ENCODE measurements at places on chromosomes 1 and 21.

DNA sequence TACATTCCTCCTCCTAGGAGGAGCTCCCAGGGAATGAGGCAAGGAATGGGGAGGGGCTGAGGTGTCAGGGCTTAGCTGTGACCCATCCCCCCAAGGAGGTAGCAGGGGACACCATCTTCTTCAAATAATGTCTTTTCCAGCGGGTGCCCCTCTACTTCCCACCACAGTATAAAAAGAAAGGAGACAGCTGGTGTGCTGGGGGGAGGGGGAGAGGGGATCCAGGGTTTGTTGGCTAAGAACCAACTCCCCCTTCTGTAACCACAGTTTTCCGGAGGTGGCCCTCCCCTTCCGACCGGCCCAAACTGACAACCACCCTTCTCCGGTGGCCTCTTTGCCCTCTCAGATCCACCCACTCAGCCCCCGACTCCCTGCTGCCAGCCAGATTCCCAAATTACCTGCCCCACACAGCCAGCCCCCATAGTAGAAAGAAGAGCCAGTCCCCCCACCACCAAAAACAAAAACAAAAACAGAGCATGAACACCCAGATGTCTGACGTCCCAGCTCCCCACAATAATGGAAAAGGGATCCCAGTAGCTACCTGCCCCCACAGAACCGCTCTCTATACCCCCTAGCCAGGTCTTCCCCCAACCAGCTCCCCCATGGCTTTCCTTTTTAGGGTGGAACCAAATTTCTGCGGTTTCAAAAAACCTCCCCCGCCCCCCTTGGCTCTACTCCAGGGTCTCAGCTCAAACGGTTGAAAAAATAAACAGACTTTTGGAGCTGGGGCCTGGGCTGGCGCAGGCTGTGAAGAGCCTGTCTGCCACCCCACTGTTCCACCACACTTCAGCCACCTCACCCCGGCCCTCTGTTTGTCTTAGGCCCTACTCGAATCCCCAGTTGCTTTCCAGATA is 2.1 kb downstream of the ARHGEF2 start:
- no peak for DNase-seq

GRCh38 chr1:198157847-198158725 is 1.3 kb downstream of the NEK7 start:
- no peak for DNase-seq

DNA sequence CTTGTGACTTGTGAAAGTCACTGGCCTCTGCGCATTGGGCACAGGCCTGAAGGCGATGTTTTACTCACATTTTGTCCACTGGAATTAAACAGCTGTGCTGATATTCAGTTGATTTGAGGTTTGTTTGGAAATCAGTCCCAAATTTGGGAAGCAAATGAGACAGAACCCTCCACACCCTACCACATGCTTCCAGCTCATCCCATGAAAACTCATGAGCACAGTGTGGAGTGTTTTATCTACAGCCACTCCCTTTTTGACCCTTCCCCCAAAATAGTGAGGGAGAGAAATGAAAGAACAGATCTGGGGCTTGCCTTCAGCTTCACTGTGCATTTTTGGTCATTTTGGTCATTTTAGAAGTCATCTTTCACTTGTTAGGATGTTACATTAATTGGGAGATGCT is 101.3 kb downstream of the CAMTA1 start:
- no peak for DNase-seq

GRCh38 chr1:115982400-115982799 is 6.1 kb downstream of the SLC22A15 start:
- no peak for DNase-seq

DNA sequence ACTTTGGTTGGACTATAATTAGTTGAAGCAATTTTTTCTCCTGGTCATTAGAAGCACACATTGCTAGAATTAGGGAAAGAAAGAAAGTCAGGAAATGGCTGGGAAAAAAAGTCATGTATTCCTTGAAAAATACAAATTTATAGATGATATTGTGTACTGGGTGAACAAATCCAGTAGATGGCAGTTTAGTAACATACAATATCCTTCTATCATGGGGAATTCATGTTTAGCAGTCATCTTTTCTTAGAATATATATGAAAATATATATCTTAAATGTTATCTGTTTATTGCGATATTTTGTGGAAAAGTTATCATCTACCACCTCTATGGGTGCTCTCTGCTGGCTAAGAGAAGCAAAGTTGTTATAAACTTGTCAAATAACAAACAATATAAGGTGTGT is 13.1 kb upstream of the ZRANB2 start:
- DNase-seq: no peak

DNA sequence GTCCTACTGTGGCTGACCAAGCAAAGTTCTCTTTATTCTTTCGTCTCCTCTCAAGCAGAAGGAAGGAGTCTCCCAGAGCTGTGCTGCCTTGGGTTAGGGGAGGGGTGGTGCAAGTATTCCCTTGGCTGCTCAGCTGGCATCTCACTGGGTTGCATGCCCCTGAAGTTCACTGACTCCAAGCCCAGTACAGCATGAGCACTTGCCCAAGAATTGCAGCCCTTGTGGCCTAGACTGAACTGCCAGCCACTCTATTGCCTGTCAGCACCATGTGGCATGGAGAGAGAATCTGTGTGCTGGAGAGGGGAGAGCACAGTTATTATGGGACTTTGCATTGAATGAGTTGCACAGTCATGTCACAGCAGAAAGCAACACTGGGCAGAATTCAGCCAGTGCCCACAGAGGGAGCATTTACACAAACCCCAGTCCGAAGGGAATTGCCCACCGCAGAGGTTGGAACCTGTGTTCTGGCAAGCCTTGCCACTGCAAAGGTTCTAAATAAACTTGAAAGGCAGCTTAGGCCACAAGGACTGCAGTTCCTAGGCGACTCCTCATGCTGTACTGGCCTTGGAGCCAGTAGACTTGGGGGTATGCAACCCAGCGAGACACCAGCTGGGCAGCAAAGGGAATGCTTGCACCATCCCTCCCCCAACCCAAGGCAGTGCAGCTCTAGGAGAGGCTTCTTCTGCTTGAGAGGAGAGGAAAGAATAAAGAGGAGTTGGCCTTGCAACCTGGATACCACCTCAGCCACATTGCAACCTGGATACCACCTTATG is 28.8 kb downstream of the DR1 start:
- no peak for DNase-seq

All from stimulated activated CD4-positive, alpha-beta T cell treated with anti-CD3 and anti-CD28 coated beads, Interleukin-12 subunit alpha, Interleukin-12 subunit beta, amount 100 ng/mL, for 48 hours (primary cell).